Posterior vena cava (tissue), 2 donors: ENCODE measurements at places on chromosomes 11 and 22. TPM values are rescaled to one million over a fixed set of nuclear protein-coding genes. Genes with fewer than 3 reads are reported as not detected.
A peak's percentile ranks its signal among the peaks of the same experiment; 100 is the strongest.

DNA sequence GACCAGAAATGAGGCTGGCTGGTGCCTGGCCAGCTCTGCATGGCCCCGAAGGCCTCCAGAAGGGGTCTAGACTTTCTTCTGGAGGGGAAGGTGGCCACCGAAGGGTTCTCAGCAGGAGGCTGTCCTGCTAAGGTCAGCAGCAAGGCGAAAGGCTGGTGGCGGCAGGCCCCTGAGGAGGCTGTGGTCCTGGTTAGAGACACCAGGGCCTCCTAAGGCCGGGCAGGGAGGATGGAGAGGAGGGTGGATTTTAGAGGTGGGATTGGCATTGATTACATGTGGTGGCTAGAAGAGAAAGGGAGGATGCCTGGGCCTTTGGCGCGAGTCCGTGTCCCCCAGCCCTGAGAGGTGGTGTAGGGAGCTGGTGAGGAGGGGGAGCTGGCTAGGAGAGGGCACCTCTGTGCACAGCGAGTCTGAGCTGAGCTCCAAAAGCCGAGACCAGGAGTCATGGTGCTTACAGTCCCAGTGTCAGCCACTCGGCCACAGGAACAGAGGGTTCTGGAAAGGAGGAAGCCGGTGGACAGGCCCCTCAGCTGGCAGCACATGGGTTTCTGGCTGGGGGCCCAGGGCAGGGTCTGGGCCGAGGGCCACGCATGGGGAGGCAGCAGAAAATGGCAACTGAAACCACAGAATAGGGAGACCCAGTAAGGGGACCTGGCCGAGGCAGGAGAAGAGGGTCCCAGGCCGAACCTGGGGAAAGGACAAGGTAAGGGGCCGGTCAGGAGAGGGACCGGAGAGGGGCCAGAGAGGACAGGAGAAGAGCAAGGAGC, 2.5 kb downstream of the FERMT3 start:
- DNase-seq: peak; percentile 83

GRCh38 chr22:36569999-36570398, 41.0 kb upstream of the EIF3D start:
- no peak for DNase-seq

DNA sequence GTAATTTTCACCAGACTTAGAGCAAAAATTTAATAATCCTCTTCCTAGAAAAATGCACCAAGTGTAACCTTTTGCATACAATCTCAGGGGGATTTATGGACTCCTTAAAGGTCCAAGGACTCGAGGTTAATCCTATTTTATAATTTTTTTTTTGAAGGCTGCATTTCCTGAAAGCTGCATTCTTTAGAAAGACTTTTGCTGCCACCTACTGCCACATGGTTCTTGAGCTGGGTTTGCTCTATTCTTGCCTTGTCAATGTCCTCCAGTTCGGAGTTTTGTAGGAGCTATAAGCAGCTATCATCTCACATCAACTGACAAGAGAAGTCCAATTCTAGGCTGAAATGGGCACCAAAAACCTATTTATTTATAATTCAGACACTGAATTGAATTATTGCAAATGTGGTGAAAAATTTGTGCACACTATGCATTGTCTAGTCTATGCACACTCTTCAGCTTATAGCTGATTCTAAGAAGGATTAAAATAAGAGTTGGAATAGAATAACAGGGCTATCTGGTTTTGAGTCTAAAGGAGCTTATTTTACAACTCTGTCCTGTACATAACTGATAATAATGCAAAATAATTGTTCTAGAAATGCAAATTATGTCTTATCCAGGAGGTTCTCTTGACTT, 31.3 kb downstream of the TRAF6 start:
- no peak for DNase-seq

- DNase-seq: no peak
These were observed 68.5 kb upstream of the PITPNB start for GRCh38 chr22:27987557-27987956.

DNA sequence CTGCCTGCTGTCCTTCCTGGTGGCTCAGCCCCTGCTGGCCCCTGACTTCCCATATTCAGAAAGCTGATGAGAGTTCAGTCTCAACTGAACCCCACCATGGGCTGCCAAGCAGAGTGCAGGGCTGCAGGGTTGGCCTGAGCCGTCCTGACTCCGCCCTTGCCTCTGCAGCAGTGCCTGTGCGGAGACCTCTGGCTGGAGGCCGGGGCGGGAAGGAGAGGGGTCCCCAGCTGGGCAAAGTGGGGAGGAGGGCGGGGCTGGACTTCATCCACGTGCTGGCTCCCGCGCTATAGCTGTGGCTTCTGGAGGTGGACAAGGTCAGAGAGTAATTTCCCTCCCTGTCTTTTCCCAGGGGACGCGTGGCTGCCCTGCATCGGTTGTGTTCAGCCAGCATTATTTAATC, 13.6 kb downstream of the GLB1L3 start:
- DNase-seq: no peak

DNA sequence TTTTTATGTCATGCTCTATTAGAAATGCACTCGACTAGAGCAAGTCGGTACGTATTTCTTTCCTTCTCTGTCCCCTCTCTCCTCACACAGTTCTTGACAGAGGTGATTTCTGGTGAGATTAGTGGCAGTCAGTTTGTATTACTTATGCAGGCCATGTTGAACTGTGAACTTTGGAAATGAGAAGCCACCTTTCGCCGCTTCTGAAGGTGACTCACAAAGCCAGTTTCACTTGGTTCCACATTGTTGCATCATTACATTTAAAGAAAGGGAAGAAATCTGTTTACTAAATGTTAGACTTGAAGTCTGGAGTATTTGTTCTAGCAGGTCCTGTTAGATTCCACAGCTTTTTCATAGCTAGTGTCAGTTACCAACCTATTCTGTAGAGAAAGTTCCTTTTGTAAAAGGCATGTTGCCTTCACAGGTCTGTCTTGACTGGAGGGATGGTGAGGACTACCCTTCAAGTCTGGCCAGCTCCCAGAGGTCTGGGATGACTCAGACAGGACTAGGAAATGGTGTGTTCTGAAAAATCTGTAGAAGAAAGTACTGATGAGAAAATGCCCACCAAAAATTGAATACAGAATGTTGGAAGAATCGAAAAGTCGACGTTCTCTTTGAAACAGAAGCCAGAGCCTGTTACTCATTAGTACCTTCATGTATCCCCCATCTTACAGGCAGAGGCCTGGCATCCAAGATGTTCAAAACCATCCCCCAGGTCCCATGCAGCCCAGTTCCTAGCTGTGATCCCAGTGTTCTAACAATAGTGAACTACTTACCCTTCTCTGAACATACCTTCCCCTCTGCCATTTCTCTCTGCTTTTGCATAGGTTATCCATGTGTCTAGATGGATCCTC, 181.4 kb downstream of the DBX1 start:
- no peak for DNase-seq

DNA sequence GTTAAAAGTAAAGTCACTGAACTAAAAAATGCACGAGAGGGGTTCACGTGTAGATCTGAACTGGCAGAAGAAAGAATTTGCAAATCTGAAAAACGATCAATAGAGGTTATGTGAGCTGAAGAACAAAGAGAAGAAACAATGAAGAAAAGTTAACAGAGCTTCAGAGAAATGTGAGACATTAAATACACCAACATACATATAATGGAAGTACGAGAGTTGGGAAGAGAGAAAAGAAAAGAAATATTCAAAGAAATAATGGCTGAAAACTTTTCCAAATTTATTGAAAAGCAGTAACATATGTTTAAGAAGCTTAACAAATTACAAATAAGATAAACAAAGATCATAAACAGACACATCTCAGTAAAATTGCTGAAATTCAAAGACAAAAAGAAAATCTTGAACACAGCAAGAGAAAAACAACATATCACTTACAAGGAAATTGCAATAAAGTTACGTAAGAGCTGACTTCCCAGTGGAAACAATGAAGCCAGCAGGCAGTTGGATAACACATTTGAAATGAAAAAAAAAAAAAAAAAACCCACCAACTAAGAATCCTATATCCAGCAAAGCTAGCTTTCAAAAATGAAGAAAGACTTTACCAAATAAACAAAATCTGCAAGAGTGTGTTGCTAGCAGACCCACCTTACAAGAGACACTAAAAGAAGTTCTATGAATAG, 56.8 kb downstream of the EMSY start:
- DNase-seq: no peak

DNA sequence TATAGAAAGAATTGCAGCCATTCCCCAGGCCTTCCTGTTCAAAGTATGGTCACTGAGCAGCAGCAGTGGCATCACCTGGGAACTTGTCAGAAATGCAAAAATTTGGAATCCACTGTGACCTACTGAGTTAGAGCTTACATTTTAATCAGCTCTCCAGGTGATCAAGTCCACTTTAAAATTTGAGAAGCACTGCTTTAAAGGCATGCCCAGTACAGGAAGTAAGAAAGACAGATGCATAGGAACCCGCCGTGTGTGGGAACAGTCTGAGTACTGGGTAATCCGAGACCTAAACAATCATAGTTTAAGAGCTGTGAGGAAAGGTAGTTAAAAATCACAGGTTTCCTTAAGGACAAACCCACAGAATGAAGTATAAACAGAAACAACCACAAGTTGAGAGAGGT, 462.4 kb downstream of the RAB38 start:
- no peak for DNase-seq

- no peak for DNase-seq
These were observed 710 bp downstream of the TUB start for GRCh38 chr11:8081591-8082250.

GRCh38 chr22:23823331-23823791, 15.4 kb downstream of the DERL3 start:
- DNase-seq: no peak

GRCh38 chr11:128627666-128628324, 40.4 kb upstream of the ETS1 start:
- no peak for DNase-seq

GRCh38 chr11:115134926-115135325, 369.3 kb downstream of the CADM1 start:
- no peak for DNase-seq

Gene RGL4
- 1.7 TPM for total RNA-seq

Gene BIK
- total RNA-seq: not detected

Gene AKIP1
- total RNA-seq: 19.1 TPM

Gene MUC6
- not detected for total RNA-seq

Gene CLP1
- total RNA-seq: 10.3 TPM

Gene HBB
- 3,910 TPM for total RNA-seq
